ENCODE measurements at places on chromosomes 2 and 18. TPM values are rescaled to one million over a fixed set of nuclear protein-coding genes. Genes with fewer than 3 reads are reported as not detected.

MAL gene
- 2.6 TPM for total RNA-seq

REG3A gene
- total RNA-seq, result not detected

TMEM185B gene
- total RNA-seq, result 15.2 TPM

UPP2 gene
- not detected for total RNA-seq

ZNF521 gene
- 10.4 TPM for total RNA-seq

EFEMP1 gene
- 22.5 TPM for total RNA-seq
